ENCODE measurements at places on chromosomes 1 and 21.

GRCh38 chr1:60911966-60912697 lies 170.2 kb upstream of the NFIA start:
- DNase-seq, result peak; percentile 16

DNA sequence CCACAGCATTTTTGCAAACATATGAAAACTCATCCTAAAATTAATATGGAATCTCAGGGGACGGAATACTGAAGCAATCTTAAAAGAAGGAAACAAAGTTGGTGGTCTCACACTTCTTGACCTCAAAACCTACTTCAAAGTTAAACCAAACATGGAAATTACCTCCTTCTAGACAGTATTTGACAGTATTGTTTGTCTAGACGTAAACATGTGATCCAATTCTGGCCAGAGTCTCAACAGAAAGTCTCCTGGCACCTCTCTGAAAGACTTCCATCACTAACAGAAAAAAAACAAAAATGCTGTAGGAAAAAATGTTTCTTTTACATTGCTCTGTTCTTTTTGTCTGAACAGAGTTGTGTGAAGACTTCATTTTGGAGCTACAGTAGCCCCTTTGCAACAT lies 99.7 kb downstream of the BRINP3 start:
- DNase-seq, result no peak

- DNase-seq, result peak; percentile 15
Measured at GRCh38 chr1:37096523-37096922, 62.2 kb upstream of the GRIK3 start.

GRCh38 chr1:174399211-174399610 lies 48.6 kb upstream of the GPR52 start:
- no peak for DNase-seq

- DNase-seq, result no peak
Measured at GRCh38 chr1:45913183-45913683, 109.8 kb downstream of the MAST2 start.

All from SHP77 (cell line).